ENCODE measurements at places on chromosomes 5 and 9. TPM values are rescaled to one million over a fixed set of nuclear protein-coding genes. Genes with fewer than 3 reads are reported as not detected.

Gene SURF4
- 497 TPM for total RNA-seq

Gene ARHGEF28
- 18.7 TPM for total RNA-seq

Gene RGS7BP
- 1.7 TPM for total RNA-seq

Gene IL3
- not detected for total RNA-seq

Gene CTSV
- 0.26 TPM for total RNA-seq

Gene CAMK4
- total RNA-seq = 0.37 TPM

Gene NUTM2G
- not detected for total RNA-seq

Gene JMY
- total RNA-seq = 10.0 TPM

Gene NREP
- total RNA-seq = 22.4 TPM

Gene ADAM19
- 6.8 TPM for total RNA-seq

Gene FRRS1L
- not detected for total RNA-seq

Gene PCA3
- 0.26 TPM for total RNA-seq

Gene EQTN
- not detected for total RNA-seq

Gene SLC4A9
- not detected for total RNA-seq

Gene CSF1R
- total RNA-seq = not detected

Gene SLC6A7
- not detected for total RNA-seq

Gene SEC24A
- total RNA-seq = 18.0 TPM

Gene SHC3
- 9.2 TPM for total RNA-seq

Gene WDR38
- not detected for total RNA-seq

Gene PTGDS
- 21.8 TPM for total RNA-seq

Gene CNTFR
- total RNA-seq = not detected

Gene STPG3
- not detected for total RNA-seq

Gene GABRA1
- under 0.01 TPM for total RNA-seq

Gene STKLD1
- 0.79 TPM for total RNA-seq

Gene CEL
- total RNA-seq = 0.19 TPM

Gene HTR1A
- total RNA-seq = not detected

Gene STK32A
- 3.4 TPM for total RNA-seq

Gene LCNL1
- total RNA-seq = 1.6 TPM

Gene PALM2AKAP2
- total RNA-seq = 18.2 TPM

Gene WWC1
- total RNA-seq = 0.66 TPM

Gene CTNND2
- under 0.01 TPM for total RNA-seq

Gene PDCD1LG2
- total RNA-seq = 13.0 TPM

Gene PLPPR1
- not detected for total RNA-seq

Gene EMB
- 6.9 TPM for total RNA-seq

Gene PCDH1
- total RNA-seq = 5.7 TPM

Gene WDR36
- total RNA-seq = 59.1 TPM

Gene SPATA31C1
- total RNA-seq = not detected

Gene PHF24
- 0.13 TPM for total RNA-seq

Gene GRM6
- total RNA-seq = not detected

Gene TERT
- total RNA-seq = not detected

Gene PCDHGB6
- total RNA-seq = 4.7 TPM

Gene CTXN3
- not detected for total RNA-seq

Gene BARHL1
- not detected for total RNA-seq

Gene BSPRY
- not detected for total RNA-seq

Gene SLC34A1
- total RNA-seq = not detected

Gene TGFBI
- 730 TPM for total RNA-seq

Gene IL5
- not detected for total RNA-seq
